ENCODE measurements at places on chromosomes 1 and 21.

DNA sequence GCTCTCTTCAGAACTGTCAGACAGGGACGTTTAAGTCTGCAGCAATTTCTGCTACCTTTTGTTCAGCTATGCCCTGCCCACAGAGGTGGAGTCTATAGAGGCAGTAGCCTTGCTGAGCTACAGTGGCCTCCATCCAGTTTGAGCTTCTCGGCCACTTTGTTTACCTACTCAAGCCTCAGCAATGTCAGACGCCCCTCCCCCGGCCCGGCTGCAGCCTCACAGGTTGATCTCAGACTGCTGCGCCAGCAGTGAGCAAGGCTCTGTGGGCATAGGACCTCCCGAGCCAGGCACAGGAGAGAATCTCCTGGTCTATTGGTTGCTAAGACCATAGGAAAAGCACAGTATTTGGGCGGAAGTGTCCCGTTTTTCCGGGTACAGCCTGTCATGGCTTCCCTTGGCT, 89.9 kb upstream of the PDC start:
- no peak for DNase-seq

- DNase-seq = no peak
Measured at GRCh38 chr1:48291421-48291820, 68.9 kb downstream of the SLC5A9 start.

DNA sequence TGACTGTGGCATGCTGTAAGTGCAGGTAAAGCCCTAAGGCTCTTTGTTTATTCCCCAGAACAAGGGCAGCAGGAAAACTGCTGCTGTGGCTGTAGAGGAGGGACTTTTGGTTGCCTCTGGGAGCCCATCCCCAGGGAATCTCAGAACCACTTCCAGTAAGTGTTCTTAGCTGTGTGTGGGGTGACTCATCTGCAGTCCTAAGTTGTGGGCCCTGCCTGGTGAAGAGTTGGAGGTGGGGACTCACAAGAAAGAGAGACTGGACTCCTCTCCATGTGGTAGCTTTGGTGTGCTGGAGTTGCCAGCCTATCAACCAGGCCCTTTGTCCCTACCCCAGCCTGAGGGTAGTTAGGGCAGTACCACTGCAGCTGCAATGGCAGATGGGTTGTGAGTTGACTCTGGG, 24.0 kb upstream of the DENND1B start:
- peak; percentile 71 for DNase-seq

DNA sequence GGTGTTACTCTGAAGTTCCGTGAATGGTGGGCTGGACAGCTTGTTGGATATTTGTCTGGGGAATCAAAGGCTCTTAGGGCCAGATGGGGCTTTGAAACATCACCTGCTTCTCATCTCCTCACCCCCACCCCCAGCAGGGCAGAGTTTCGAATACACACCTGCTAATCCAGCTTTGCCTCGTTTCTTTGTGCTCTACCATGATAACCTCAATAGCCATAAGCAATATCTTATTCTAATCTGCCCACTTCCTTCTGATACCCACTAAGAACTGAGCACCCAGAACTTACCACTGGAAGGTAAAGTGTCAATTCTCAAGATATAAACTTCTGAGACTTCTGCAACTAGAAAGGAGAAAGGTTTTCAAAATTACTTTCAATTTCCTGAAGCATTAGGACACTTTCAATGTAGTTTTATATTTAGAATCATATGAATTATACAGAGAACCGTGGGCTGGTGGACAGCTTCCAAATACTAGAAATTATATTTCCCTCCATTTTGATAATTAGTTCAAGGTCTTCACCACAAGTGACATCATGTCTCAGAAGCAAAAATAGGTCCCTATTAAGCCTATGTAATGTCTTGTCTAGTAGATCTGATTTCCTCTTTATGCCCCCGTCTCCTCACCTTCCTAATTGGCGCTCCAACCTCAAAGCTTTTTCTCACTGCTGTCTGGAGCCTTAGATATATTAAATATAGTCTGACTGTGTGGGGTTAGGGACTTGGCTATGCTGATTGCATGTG, 64.4 kb upstream of the NEK2 start:
- no peak for DNase-seq

DNA sequence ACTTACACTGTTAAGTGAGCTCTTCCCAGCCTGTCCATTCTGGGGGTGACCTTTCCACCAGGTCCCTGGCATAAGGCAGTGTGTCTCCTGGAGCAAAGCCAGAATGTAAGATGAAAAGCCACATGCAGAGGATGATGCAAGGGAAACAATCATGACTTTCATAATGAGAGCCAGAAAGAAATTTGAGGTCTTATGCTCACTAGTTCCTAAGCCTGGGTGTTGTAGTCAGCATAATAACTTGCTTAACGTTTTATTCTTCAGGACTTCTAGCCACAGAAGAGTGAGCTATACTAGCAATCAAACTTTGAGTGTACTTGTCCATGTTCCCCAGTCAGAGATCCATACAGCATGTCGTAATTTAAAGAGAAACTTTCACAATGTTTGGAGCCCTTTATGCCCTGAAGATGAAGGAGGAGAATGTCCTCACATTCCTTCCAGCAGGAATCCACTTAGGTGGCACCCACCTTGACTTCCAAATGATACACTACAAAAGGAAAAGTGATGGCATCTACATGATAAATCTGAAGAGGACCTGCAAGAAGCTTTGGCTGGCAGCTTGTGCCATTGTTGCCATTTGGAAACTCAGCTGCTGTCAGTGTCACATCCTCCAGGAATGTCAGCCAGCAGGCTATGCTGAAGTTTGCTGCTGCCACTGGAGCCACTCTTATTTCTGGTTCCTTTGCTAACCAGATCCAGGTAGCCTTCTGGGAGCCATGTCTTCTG, 60.5 kb upstream of the FOXD3 start:
- DNase-seq = no peak

DNA sequence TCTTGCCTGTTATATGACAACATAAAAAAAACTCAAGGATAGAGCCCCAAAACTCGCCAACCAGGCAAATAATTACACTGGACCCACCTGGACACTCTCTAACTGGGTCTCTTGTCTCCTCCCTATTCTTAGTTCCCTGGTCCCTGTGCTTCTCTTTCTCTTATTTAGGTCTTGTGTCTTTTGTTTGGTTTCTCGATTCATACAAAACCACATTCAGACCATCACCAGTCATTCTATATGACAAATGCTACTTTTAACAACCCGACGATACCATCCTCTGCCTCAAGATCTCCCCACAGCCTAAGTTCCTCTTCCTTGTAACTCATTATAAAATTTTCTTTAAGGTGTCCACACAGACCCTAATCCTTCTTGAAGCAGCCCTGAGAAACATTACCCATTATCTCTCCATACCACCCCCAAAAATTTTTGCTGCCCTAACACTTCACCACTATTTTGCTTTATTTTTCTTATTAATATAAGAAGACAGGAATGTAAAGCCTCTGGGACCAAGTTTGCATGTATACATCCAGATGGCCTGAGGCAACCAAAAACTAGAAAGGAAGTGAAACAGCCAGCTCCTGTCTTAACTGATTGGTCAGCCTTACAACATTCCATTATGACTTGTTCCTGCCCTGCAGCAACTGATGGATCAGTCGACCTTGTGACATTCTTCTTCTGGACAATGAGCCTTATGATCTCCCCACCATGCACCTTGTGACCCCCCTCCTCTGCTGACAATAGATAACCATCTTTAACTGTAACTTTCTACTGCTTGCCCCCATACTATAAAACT, 638.2 kb downstream of the AMY1C start:
- no peak for DNase-seq

DNA sequence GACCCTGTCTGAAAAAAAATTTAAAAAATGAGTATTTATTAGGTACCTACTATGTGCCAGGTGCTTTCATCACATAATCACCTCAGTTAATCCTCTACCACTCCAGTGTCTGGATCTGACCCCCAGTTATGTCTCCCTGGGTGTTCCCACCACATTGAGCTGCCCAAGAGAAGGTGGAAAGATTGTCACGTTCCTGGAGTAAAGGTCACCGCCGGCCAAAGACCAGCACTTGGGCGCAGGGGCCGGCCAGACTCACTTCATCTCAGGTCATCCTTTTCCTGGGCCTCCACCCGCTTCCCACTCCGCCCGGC, 714 bp downstream of the PYCR2 start:
- no peak for DNase-seq

- no peak for DNase-seq
Measured at GRCh38 chr1:192272732-192273131, 44.1 kb upstream of the RGS21 start.

DNA sequence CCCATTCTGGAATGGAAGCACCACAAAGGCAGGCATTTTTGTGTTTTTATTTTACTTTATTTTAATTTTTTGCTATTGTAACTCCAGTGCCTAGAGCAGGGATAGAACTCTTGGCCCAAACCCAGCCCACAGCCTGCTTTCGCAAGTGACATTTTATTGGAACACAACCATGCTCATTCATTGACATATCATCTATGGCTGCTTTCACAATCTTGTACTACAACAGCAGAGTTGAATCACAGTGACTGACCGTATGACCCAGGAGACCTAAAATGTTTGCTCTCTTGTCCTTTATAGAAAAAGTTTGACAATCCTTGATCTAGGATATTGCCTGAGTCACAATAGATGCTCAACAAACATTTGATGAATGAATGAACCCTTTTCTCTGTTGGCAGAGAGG, 83.9 kb upstream of the ATP1A1 start:
- DNase-seq = no peak

DNA sequence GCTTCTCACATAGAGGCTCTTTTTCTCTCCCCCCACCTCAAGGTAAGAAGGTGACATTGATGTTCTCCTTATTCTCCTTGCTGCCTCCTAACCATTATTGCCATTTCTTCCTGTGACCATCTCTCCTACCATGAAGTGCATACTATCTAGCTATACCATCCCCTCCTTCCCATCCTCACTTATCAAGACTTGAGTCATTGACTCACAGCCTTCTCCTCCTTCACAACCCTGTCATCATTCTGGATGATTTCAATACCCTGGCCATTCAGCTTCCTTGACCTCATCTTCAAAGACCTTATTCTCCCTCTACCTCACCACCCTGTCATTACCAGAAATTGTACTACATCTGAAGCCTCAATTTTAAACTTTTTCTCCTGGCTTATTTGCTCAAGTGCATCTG, 10.9 kb upstream of the HIPK1 start:
- no peak for DNase-seq

- no peak for DNase-seq
Measured at GRCh38 chr1:238143038-238143437, 252.3 kb upstream of the ZP4 start.

- DNase-seq = no peak
Measured at GRCh38 chr1:24908591-24909259, 21.4 kb downstream of the RUNX3 start.

GRCh38 chr1:8473891-8474300, 156.0 kb downstream of the SLC45A1 start:
- DNase-seq = no peak

Measured in urothelium cell line (cell line).